ENCODE measurements at places on chromosomes 4 and X.

DNA sequence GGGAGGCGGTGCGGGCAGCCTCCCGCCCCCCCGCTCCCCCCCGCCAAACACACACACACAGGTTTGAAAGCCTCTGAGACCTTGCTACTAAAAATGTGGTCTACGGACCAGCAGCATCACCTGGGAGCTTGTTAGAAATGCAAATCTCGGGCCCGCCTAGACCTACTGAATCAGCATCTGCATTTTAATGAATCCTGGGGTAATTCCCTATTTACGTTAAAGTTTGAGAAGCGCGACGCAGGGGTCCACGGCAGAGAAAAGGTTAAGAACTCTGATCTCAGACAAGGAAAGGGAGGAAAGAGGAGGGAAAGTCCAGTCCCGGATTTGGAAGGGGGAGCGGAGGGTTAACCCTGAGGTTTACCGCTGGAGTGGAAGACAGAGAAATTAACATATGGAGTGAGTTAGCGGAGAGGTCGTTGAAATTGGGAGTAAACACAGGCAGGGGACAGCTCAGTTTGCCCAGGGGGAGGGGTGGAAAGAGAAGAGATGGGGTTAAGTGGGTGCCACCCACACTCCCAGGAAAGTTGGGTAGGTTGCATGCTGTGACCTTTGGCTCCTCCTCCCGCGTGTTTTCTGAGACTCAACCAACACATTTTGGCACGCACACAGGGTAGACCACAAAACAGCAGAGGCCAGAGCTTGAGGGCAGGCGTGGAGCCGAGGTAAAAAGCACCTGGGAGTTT, 483.6 kb downstream of the BCOR start:
- peak; percentile 57 for DNase-seq

DNA sequence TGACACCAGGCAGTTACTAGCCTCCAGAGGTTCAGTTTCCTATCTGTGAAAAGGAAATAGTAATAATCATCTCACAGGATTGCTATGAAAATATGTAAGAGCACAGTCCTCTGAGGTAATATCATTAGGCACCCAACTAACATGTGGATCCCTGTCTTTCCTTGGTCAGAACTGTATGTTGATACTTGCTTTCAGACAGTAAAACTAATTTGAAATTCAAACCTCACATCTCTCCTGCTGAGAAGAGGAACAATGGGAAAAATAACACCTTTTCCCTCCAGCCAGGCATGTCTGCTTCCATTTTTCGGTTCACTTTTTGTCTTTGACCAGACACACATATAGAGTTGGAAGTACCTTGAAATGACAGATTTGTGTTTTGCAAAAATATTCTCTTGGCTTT, 262.7 kb downstream of the IL15 start:
- DNase-seq: no peak

GRCh38 chr4:38273407-38273806, 313.2 kb downstream of the PTTG2 start:
- DNase-seq: no peak

DNA sequence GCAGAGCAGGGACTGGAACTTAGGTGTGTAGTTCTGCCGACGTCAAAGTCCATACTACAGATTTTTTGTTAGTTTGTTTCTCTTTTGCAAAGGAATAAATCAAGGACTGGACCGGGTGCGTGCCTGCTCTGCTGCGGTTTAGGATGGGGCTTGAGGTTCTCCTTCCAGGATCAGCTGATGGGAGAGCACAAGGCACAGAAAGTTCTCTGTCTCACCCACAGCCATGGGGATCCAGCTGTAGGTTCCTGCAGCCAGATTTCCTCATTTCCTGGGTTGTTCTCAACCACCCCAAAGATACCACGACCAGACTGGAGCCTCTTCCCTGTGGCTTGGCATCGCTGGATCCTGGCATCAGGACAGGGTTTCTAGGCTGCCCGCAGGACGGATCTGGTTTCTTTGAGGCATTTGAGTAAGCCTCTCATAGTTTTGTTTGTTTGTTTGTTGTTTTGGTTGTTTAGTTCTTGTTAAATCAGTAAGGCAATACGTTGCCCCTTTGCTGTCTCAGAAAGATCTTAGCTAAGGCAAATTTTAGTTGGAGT, 789 bp upstream of the SRPX start:
- no peak for DNase-seq

- no peak for DNase-seq
These were observed 697.3 kb upstream of the MAGEB2 start for GRCh38 chrX:29518100-29518499.

Measured in activated T-cell treated with anti-CD3 and anti-CD28 coated beads for 4 hours (primary cell).